ENCODE measurements at places on chromosomes 3 and 15. TPM values are rescaled to one million over a fixed set of nuclear protein-coding genes. Genes with fewer than 3 reads are reported as not detected.

GRCh38 chr3:123668906-123669305, 84.1 kb upstream of the HACD2 start:
- DNase-seq, result no peak

GRCh38 chr15:59063042-59063441, 41.9 kb upstream of the CCNB2 start:
- no peak for DNase-seq

DNA sequence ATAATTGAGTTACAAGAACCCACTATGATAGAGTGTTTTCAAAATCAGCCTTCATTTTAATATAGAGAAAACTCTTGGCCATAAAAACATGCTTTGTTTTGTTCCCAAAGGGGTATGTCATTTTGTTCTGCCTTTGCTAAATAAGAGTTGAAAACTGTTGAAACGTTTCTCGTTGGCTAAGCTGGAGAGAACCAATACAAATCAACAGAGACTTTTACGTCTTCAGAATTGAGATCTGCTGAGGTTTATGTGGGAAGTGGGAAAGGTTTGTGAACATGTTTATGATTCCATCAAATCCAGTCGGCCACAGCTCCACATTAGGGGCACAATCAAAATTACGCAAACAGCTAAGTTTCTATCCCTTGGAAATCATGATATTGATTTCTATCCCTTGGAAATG, 102.0 kb downstream of the IGF2BP2 start:
- no peak for DNase-seq

GRCh38 chr3:197495999-197496745, 59.6 kb downstream of the BDH1 start:
- DNase-seq, result no peak

Gene PLCL2
- 3.8 TPM for total RNA-seq

Data from IMR-90 (cell line).